ENCODE measurements at places on chromosomes 12 and 14.

DNA sequence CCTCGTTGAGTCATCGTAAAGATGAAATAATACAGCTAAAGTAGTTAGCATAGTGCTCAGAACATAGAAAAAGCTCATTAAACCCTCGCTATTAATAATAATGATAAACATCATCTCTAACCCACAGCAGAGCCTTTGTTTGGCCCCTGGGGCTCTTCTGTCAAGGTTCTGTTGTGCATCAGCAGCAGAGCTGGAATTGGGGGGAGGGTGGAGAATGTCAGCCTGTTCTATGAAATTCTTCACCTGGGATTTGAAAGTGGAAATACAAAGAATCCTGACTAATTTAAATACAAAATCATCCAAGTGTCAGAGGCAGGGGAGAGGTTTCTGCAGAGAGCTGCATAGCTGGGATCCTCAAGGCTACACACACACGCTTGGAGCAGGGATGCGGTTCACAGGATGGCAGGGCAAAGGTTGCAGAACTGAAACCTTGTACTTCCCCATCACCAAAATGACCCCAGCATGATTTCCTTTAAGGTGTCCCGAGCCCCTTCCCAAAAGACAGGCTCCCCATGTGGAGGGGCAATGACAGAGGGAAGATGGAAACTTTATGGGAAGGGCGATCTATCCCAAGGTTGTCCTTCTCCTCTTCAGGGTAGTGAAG, 71.8 kb downstream of the DAD1 start:
- DNase-seq, result no peak

GRCh38 chr12:14988035-14988434, 15.2 kb downstream of the PDE6H start:
- DNase-seq, result no peak

- DNase-seq, result no peak
These were observed 980.0 kb downstream of the TMTC2 start for GRCh38 chr12:83666690-83667089.

- DNase-seq, result no peak
These were observed 52.6 kb upstream of the OTX2 start for GRCh38 chr14:56862836-56863235.

- peak; percentile 72 for DNase-seq
These were observed 4.9 kb downstream of the CD9 start for GRCh38 chr12:6205144-6205539.

GRCh38 chr14:23378612-23379220, 1.9 kb downstream of the CMTM5 start:
- DNase-seq, result no peak

DNA sequence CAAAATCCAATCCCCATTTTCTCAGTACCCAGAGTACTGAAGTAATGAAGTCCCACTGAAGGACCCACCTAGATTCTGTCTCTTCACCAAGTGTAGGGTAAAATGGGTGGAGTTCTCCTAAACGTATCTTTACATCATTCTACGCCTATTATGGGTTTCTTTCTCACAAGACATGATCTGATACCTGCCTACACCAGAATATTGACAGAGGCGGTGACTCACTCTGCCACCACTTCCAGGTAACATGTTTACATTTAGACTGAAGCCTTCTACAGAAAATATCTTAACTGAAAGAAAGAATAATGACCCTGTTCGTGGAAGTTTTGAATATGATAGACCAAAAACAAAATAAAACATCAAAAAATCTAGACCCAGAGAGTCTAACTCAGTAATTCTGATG, 89.8 kb downstream of the BTG1 start:
- DNase-seq, result no peak

DNA sequence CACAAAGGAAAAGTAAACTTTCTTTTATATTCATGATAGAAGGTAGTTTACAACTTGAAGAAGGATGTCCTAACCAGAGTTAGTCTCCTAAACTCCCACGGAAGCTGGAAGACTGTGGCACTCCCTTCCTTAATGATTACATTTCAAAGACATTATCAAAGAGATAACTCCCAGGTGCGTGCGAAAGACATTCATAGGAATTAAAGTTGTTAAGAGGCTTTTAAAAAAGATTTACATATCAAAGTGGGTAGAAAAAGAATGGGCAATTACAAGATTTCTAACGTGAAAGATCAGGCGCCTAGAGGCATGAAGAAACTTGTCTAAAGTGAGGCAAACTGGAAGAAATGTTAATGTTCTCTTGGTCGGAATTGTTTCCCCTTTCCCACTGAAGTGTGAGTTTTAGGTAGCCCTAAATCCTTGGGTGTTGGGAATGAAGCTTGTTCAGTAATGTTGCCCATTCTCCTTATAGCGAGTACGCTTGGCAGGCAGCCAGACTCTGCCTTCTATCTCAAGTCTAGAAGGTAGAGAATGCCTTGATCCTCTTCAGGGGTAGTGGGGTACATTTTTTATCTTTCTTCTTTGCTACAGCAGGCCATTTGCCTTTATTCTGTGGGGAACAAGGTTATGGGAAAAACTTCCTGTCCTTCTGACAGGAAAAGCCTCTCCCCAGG, 642.0 kb downstream of the SLC6A15 start:
- no peak for DNase-seq

DNA sequence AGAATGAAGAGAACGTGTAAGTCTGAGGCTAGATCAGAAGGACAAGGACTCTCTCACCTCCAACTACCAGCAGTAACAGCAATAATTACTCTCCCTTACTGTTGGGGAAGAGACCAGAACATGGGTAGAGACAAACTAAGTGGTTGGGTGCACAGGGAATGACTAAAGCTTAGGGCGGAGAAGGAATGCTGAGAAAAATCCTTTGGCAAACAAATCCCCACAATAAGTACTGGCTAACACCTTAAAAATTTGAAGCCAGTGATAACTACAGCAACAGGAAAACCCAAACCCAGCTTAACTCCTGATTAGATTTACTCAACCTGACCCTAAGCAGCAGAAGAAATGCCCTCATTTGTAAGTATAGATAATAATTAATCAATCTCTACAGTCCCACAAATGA, 759.0 kb downstream of the AACS start:
- DNase-seq, result no peak

- no peak for DNase-seq
These were observed 124.5 kb downstream of the ESRRB start for GRCh38 chr14:76500480-76500879.

DNA sequence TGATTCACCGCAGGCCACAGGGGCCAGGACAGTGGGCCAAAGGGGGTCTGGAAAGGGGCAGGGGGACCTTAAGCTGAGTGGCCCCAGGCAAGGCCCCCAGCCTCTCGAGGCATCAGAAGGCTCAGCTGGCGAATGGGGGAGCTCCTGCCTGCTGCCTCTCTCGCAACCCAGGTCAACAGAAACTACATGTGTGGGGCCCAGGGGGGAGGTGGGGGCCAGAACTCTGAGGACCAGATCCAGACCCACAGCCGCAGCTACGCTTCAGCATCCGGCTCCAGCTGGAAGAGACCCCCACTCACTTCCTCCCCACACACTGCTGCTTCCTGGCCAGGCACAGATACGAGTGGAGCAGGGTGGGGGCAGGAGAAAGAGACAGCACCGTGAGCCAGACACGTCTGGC, 46.5 kb downstream of the NCOR2 start:
- no peak for DNase-seq

DNA sequence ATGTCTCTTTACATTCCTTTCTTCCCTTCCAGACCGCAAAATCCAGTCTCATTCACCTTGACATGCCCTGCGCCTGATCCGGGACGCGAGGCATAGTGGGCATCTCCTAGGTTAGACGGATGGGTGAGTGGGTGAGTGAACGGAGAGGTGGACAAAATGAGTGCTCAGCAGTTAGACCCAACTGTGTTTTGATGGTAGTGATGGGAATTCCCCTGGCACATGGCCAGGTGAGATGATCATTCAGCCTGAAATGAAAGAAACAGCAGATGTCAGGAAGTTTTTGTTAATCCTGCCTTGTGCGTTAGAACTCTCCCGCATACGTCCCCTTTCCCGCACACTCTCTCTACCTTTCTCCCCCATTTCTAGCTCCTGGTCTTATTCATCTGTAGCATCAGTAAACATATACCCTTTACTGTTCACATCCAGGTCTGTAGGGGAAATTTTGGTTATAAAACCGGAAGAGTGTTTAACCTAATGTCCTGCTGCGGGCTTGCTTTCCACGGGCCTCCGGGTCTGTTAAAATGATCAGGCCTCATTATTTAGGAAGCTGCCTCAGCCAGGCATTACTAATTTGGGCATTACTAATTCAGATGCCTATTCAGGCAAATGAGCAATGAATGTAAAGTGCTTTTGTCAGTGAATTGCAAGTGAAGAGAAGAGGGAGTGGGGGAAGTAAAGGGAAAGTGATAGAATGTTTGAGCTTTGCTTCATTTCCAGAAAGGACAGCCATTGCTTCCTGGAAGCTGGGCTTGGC, 172.8 kb downstream of the ETV6 start:
- DNase-seq, result peak; percentile 74

DNA sequence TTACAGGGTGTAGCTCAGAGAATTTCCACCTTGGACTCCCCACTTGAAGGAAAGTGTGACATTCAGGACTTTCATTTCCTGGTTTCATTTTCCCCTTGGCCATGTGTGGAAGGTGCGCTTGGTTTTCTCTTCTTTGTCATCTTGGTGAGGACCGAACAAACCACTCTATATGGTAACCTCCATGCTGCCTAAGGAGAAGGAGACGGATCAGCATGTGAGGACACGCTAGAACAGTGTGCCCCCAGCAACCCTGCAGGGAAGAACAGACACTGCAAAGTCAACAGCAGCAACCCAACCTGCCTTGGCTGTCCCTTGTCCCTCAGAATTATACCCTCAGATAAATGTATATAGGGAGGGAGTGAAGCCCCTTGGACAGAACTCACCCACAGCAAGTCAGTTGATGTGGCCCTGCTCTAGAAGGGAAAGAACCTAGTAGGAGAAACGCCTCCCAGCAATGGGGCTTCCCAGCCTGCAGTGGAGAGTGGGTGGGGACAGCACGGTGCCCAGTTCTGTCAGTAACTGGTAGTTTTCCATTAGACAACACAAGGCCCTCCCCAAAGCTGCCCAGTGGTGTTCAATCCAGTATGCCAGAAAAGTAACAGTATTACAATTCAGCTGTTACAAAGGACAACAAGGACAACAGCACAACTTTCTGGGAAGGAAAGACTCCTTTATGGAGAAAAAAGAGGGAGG, 18.9 kb upstream of the COCH start:
- DNase-seq, result no peak

- DNase-seq, result no peak
These were observed 108.5 kb downstream of the DACT1 start for GRCh38 chr14:58746261-58746660.

- DNase-seq, result no peak
These were observed 539.7 kb downstream of the SNAPC1 start for GRCh38 chr14:62301911-62302310.

- DNase-seq, result no peak
These were observed 14.4 kb downstream of the TEAD4 start for GRCh38 chr12:2973566-2973965.

- no peak for DNase-seq
These were observed 541.8 kb upstream of the FBXO33 start for GRCh38 chr14:39974036-39974435.

DNA sequence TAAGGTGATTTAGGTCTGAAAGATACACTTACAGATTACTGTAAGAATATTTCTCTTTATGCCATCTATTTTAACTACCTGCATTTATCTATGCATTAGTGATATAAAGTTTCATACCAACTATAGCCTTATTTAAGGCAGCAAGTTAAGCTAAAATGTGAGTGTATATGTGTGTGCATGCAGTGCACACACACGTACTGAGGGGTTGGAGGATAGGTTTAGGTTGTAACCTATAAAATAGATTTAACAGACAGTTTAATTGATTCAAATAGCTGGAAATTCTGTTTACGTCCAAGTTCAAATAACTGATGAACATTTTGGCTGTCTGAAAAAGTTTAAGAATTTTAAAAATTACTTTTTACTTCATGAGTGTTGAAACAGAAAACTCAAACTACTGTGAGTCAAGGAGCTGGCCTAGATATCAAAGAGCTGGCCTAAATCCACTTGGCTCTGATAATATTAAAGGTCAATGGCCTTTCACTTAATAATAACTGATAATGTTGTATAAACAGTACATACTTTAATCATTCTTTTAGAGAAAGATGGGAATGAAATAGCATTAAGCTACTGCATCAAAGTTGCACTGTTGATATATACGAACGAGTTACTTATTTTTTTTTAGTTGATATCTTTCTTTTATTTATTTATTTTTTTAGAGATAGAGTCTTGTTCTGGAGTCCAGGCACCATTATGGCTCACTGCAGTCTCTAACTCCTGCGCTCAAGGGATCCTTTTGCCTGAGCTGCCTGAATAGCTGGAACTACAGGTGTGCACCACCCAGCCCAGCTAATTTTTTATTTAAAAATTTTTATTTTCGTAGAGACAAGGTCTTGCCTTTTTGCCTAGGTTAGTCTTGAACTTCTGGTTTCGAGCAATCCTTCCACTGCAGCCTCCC, 13.8 kb upstream of the KCNJ8 start:
- DNase-seq, result no peak

GRCh38 chr12:29320295-29321085, 60.5 kb downstream of the ERGIC2 start:
- no peak for DNase-seq

- DNase-seq, result peak; percentile 92
These were observed at the start of gene SGPP1 for GRCh38 chr14:63727736-63728728. TSS of gene SGPP1 (minus strand) at chr14:63728065. CDS start at chr14:63727944, 121 bp downstream.

GRCh38 chr14:100443603-100444002, 120.5 kb downstream of the SLC25A47 start:
- DNase-seq, result no peak

GRCh38 chr12:66823857-66824570, 145.1 kb upstream of the GRIP1 start:
- no peak for DNase-seq

DNA sequence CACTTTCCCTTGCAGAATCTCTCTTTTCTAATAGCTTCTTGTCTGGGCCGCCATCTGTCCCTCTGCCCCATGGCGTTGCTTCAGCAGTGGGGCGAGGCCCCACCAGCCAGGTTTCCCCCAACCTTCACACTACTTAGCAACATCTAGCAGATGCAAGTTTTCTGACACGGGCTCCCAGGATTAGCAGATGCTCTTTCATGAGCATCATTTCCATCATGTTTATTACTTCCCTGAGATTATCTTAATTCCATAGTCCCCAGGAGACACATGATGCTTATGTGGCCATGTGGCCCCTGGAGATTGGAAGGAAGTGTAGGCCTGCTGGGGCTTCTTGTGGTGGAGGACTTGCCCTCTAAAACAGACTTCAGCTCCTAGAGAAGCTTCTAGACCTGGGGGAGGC, 102.0 kb upstream of the MYL2 start:
- no peak for DNase-seq

DNA sequence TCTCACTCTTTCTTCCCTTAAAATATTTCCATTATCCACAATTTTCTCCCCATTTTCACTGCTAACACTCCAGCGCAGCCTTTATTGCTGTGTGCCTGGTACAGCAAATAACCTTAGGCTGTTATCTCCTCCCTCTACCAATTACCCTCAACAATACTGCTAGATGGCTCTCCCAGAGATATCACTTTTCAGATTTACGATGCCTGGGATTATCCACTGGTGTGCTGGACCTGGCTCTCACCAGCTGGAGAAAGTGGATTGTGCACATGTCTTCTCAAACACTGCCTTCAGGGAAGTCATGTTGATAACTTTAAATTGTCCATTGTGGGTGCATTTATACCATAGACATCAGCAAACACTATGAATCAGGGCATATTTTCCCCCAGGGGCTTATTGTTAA, 101.9 kb upstream of the ADAMTS20 start:
- DNase-seq, result no peak

- DNase-seq, result no peak
These were observed 78.6 kb downstream of the CCDC59 start for GRCh38 chr12:82279536-82280058.

Data from neural progenitor cell (in vitro differentiated cells).